SIG-M5 (cell line): ENCODE measurements at places on chromosomes 4 and X.

- no peak for DNase-seq
These were observed 215.9 kb upstream of the MBNL3 start for GRCh38 chrX:132704769-132705168.

DNA sequence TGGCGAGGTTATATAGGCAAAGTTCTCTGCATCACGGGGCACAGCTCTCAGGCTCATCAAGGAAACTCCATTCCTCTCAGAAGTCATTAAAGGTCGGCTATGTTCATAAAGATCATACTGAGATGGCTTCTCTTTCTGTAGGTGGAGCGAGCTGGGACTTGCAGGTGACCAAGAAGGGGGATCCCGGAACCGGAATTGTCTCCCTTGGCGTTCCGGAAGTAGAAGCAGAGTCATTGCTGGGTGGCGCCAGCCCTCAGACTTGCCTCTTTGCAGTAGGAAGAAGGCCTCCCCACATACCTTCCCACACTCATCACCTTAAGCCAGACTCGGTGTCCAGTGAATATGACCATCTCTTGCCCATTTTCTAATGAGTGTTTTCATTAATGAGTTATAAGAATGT is 17.9 kb upstream of the HPGD start:
- no peak for DNase-seq

DNA sequence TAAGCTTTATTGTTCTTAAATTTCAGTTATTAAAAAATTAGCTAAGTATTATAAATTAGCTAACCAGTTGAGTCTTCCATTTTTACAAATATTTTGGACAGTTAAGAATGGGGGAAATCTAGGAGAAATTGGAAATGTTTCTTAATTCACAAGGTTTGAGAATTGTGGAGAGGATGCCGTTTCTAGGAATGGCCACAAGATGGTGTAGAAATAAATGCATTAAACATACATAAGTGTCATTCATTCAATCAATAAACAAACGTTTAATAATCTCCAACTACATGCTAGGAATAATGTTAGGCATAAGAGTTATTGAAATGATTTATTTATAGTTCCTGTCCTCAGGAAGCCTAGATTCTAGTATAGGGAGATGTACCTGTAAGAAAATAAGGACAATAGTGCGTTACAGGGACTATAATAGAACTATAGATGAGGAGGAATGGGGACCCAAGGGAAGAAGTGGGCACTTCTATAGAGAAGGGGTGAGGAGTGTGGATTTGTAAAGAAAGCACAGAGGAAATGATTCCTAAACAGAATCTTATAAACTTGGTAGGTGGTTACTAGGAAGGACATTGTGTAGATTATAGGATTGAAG is 195.7 kb upstream of the ANK2 start:
- no peak for DNase-seq

DNA sequence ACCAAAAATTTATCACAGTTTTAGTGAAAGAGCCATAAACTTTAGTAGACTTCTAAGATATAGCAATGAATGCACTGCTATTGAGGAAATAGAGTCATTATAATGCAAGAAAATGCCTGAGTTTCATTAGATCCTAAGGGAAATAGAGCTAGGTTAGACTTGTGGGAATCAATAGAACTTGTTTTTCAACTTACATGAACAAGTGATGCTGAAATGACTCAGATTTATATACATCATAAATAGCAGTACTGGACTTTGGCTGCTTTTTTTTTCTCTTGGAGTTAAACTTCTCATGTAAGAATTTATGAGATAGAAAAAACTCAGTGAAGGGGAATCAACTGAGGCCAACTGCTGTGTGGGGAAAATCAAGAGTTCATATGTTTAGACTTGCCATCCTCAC is 216.5 kb upstream of the AADAT start:
- no peak for DNase-seq

DNA sequence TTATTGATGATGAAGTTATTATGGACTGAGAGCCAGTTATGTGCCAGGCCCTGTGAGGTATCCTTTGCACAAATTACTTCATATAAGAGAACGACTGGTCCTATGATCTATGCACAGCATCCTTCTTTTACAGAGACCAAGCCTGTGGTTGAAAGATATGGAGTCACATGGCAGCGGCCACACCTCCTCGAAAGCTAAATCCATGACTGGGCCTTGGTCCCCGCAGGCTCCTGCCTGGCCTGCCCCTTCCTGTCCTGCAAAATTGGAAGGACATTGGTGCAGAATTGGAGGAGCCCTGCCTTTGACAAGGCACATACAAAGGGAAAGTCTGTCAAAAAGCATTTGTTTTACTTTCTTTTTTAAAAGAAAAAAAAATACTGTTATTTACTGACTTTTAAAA is 18.3 kb downstream of the SORBS2 start:
- no peak for DNase-seq

GRCh38 chr4:6474053-6474568 is 1.7 kb upstream of the PPP2R2C start:
- no peak for DNase-seq

DNA sequence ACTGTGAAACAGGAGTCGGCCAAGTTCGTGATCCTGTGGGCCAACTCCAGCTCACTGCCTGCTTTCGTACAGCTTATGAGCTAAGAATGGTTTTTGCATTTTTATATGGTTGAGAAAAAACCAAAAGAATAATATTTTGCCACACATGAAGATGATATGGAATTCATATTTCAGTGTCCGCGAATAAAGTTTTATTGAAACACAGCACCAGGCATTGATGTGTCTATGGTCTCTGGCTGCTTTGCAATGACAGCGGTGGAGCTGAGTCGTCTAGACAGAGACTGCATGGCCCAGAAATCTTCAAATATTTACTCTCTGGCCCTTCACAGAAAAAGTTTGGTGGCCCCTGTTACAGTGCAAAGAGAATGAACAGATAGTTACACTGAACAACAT is 20.2 kb downstream of the CLCN4 start:
- no peak for DNase-seq

- DNase-seq, result no peak
These were observed 15.9 kb upstream of the PIM2 start for GRCh38 chrX:48934581-48935300.

- DNase-seq, result no peak
These were observed 2.3 kb upstream of the IRF2 start for GRCh38 chr4:184476695-184477094.
